AG09309 (cell line): ENCODE measurements at places on chromosomes 13 and 19.

GRCh38 chr19:4531562-4532165 lies 3.4 kb downstream of the PLIN5 start:
- DNase-seq = no peak

- no peak for DNase-seq
Measured at GRCh38 chr13:100753376-100753775, 78.8 kb upstream of the TMTC4 start.

DNA sequence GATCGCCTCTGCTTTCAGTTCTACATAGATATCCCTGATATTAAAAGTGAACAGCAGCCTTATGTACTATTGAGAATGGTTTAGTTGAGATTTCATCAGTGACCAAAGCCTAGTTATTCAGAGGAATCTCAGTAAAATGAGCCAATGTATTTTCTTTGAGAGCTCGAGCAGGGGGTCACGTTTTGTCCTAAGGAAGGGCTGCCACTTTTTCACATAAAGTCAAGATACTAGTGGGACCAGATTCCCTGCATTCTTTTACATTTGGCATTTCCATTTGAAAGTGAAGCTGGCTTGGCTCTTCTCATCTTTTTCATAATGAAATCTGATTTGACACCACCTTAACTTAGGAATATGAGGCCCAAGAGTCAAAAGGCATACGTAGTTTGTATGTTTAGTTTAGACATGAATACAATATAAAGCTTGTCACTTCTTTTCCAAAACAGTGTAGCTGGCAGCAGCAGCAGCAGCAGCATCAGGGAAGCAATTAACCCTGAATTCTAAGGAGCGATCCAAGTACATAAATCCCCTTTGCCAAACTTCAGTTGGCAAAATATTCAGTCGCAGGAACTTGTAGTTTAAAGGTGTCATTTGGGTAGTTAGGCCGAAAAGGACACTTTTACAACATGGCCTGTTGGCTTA lies 1752.2 kb upstream of the PCDH20 start:
- DNase-seq = no peak

DNA sequence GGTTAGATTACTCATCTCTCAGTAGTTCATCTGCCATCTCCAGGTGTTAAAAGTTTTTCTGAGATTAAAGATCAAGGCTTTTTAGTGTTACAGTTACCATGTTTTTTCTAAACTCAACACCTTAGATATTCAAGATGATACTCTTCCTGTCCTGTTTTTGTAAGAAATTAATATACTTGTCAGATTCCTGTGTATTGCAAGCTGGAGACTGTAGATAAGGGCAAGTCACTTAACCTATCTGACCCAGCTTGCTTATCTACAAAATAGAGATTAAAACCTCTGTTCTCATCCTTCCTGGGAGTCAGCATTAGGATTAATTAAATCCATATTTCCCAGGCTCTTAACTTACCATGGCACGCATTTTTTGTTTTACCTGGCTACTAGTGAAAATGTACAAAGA lies 25.2 kb downstream of the SUGT1 start:
- no peak for DNase-seq

GRCh38 chr13:111962431-111962891 lies 104.5 kb upstream of the SOX1 start:
- DNase-seq = no peak

DNA sequence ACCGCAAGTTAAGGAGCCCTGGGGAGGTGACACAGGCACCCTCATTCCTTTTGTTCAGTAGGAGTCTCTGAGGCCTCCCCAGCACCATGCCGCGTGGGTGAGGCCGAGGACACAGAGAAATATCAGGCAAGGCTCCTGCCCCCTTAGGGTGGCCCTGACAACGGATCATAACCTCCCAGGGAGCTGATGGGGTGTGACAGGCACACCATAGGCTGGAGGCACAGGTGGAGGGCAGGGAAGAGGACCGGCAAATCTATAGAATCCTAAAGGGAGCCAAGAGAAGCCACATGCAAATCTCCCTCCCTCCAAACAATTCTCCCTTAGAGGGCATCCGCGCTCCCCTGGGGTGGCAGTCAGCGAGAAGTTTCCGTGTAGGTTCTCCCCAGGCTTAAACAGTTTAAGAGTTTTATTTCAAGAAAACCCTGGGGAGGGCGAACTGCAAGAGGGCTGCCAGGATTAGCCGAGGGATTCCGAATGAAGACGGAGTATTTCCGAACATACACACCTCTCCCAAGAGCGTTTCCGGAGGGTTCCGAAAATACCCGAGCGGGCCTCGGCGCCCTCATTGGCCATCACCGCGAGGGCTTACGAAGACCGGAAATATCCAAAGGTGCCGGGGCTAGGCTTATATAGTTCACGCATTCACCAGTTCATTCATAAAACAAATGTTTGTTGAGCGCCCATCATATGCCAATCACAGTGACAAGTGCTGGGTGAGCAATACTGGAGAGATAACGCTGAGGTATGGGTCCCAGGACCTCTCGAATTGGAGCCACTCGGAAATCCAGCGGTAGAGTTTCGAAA lies 610 bp upstream of the RPL28 start:
- peak; percentile 79 for DNase-seq

- no peak for DNase-seq
Measured at GRCh38 chr19:51365211-51365964, 800 bp downstream of the ETFB start.

DNA sequence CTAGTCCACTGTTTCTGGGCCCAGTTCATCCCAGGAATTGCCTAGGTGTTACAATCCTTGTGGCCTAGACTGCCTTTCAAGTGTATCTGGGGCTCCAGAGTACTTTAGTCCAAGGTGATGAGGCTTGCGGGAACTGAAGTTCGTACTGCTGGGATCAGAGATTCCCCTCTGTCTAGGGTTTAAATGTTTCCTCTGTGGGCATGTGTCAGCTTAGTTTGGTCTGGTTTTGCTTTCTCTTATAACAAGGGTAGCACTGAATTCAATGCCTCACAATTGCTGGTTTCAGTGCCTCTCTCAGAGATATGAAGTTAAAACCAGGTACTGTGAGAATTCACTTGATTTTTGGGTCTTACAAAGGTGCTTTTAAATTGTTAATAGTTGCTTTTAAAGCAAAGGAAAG lies 30.8 kb downstream of the RGCC start:
- DNase-seq = no peak

- DNase-seq = no peak
Measured at GRCh38 chr19:24046550-24046949, 40.4 kb upstream of the ZNF254 start.

DNA sequence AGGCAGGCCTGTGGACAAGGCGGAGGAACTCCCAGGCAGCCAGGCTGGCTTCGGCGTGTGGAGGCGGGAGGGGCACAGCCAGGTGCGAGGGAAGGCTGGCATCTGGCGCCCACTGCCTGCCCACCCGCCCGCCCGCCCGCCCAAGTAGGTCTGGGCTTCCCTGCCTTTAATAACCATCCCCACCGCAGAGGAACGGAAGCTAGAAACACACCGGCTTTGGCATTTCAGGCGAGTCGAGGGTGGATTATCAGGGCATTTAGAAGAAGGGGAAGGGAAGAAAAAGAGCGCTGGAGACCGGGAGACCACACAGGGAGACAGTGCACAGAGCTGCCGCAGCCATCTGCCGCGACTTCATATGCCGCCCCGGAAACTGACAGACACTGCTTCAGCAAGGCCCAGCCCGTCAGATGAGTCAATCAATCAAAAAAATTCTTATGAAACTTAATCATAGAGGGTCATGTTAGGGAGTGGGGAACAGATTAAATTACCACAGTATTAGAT lies 199.7 kb downstream of the TSHZ3 start:
- DNase-seq = no peak

DNA sequence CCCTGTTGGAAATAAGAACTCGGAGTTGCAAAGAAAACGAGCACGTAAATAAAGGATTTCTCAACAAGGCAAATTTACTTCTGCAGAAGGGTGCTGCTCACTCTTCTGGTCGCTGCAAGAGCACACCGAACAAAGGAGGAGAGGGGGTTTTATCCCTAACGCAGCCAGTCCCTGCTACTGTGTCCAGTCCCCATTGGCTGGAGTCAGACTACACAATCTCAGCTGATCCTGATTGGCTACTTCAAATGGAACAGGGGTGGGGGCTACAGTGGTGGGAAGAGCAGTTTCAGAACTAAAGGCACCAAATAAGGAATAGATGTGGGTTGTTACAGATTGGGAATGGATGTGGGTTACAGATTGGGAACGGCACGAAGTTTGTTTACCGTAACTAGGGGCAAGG lies 63.9 kb upstream of the MCF2L start:
- no peak for DNase-seq

- no peak for DNase-seq
Measured at GRCh38 chr19:664913-665443, 2.0 kb upstream of the RNF126 start.

DNA sequence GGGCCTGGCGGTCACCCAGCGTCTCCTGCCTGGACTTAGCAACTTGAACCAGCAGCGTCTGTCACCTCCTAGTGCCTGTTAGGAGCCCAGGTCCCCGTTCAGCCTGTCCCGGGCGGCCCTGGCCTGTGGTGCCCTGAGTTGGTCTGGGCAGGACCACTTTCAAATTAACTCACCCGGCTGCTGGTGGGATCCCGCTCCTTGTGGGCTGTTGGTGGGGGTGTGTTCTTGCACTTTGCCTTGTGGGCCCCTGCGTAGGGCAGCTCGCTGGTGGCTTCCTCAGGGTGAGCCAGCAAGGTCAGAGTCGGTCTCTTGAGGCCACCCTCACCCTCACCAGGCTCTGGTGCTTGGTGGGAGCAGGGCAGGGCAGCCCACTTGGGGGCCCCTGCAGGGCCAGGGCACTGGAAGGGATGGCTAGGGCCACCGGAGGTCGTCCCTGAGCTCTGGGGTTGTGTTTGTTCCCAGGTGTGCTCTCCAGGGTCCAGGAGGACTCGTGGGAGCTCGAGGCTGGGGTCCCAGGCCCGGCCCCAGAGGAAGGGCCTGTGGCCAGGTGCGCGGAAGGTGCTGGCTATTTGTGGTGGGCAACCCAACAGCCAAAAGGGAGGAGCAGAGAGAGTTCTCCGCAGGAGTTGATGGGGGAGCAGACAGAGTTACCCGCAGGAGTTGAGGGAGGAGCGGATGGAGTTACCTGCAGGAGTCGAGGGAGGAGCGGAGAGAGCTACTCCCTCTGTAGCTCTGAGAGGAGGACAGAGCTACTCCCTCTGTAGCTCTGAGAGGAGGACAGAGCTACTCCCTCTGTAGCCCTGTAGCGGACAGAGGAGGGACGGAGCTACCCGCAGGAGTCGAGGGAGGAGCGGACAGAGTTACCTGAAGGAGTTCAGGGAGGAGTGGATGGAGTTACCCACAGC lies 16.9 kb downstream of the TFDP1 start:
- no peak for DNase-seq

GRCh38 chr19:19645233-19645870 lies 1.9 kb upstream of the GMIP start:
- DNase-seq = no peak

GRCh38 chr19:55209693-55210472 lies 582 bp upstream of the PTPRH start:
- peak; percentile 94 for DNase-seq

GRCh38 chr13:113061796-113062425 lies 43.7 kb upstream of the F7 start:
- DNase-seq = no peak

DNA sequence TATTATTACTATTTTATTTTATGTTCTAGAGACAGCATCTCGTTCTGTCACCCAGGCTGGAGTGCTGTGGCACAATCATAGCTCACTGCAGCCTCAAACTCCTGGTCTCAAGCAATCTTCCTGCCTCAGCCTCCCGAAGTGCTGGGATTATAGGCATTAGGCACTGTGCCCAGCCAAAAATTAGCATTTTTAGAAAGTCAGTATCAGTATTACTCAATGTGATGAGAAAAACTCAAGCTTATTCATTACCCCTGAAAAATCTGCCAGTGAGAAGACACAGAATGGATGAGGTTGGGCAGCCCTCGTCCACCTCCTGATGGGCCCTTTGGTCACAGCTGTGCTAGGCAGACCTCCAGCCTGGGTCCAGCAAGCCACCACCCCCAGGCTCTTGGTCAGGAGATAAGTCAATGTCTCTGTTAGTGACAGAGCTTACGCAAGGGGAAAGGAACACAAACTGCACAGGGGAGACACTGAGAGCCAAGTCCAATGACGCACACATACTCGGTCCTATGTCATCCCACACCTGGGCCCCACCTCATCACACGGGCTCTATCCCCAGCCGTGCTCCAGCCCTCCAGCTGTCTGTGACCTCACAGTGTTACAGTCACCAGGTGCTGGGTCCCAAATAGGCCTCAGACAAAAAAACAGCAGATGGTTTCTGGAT lies 19.8 kb downstream of the PEPD start:
- DNase-seq = no peak

GRCh38 chr13:112962911-112963625 lies 5.9 kb upstream of the MCF2L start:
- no peak for DNase-seq

GRCh38 chr13:113152984-113153809 lies 5.3 kb upstream of the PROZ start:
- DNase-seq = no peak

DNA sequence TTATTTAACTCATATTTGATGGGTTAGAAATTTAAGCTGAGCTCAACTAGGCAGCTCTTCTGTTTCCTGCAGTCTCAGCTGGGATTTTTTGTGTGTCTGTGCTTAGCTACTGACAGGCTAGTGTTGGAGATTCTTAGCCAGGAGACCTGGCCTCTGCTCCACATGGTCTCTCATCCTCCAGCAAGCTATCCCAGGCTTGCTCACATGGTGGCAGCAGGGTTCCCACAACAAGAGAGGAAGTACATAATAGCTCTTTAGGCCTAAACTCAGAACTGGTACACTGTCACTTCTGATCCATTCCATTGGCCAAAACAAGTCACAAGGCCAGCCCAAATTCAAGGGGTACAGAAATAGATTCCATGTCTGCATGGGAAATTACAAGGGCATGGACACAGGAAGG lies 406.2 kb downstream of the SUCLA2 start:
- DNase-seq = no peak

GRCh38 chr19:50556282-50557008 lies 11.8 kb downstream of the LRRC4B start:
- DNase-seq = peak; percentile 10

GRCh38 chr19:51887522-51888498 lies at the start of gene ZNF577:
ZNF577 (minus strand) TSS chr19:51887951; CDS start chr19:51880382, 7,569 bp downstream.
- peak; percentile 70 for DNase-seq

DNA sequence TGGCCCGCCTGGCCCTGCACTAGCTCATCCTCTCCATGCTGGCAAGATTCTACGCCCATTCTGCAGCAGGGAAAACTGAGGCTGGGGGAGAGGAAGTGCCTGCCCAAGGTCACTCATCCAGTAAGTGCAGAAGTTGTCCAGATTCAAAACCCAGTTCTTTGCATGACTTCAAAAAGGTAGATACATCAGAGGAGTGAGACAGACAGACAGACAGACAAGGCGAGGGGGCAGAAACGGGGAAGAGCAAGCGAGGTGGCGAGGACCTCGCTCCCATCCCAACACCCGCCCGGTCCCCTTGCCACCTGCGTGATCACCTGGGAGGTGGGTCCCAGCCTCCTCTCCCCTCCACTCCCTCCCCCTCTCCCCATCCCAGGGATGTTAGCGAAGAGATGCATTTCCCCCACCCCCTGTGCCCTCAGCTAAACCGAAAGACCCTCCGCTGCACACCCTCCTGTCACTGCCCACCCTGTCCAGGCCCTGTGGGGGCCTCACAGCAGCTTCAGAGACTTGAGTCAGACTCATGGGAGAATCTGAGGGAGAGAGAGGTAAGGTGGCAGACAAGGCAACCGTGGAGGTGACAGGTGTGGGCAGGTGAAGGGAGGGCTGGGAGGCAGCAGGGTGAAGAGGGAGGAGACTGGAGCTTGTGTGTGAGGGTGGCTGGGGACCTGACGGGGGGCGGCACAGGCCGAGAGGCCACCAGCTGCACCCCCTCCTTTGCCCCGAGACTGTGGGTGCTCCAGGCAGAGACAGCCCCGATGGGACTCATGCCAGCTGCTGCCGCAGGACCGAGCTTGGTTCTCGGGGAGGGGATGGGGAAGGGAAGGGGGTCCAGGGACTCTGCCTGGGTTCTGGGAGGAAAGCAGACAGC lies 18.9 kb downstream of the LRRC4B start:
- DNase-seq = no peak

GRCh38 chr19:15837221-15837731 lies 21.8 kb upstream of the OR10H1 start:
- no peak for DNase-seq
